Suprapubic skin (tissue), 4 donors: ENCODE measurements at places on chromosomes 1 and 21. TPM values are rescaled to one million over a fixed set of nuclear protein-coding genes. Genes with fewer than 3 reads are reported as not detected.

Gene TMEM269
- not detected for total RNA-seq

Gene CASQ2
- 3.6 TPM for total RNA-seq

Gene GALNT2
- total RNA-seq: 40.2 TPM

Gene CR1L
- not detected for total RNA-seq

Gene SLC50A1
- total RNA-seq: 27.9 TPM

DNA sequence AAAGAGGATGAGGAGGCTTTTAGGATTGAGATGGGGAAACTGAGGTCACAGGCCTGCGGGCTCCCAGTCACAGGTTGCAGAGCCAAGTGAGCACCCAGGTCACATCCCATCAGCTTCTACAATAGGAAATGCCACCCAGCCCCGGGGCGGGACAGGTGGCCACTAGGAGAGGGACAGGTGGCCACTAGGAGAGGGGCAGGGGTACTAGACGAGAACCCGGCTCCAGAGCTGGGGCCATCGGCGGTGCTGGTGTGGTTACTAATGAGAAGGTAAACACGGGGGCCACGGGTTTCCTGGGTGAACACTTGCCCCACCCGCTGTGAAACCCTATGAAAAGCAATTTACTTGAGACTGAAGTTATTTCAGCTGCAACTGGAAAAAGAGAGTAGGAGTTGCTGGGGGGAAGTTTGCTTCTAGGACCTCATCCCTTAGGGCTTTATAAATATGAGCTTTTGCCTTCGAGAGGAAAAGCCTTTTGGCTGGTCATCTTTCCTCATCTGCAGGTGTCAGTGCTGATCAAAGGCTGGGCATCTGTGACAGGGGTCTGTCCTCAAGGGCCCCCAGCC is 52.5 kb downstream of the MRPL37 start:
- peaks cover 25% of the 10 kb centered on the region for H3K36me3 ChIP-seq
- no peak overlapping the region for H3K27ac ChIP-seq
- peaks cover 29% of the 10 kb centered on the region for H3K4me1 ChIP-seq
- DNase-seq: no peak
- H3K4me3 ChIP-seq: no peak overlapping the region

DNA sequence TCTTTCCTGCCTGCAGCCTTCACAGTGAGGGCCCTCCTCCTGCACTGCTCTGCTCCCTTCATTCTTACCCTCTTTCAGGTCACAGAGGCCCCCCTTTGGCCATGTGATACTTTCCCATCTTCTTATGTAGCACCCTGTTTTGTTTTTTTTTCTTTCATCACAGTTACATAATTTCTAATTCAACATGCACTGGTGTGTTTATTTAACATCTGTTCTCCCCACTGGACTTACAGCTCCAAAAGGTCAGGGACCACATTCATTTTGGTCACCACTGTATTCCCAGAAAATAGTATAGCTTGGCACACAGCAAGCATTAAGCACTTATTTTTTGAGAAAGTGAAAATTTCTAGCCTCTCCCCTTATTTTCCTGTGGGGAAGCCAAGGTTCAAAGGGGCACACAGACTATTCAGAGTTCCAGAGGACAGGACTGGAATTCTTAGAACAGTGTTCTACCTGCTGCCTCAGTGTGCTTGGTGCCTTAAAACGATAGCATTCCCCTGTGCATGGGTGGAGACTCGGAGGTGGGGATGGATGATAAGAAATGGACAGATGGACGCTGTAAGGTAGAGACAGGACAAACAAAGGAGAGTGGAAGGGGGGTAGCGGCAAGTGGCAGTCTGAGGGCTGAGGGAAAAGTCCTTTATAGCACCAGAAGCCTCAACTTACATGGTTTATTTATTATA is 5.3 kb downstream of the DENND2D start:
- H3K27ac ChIP-seq: no peak overlapping the region
- H3K36me3 ChIP-seq: peaks cover 13% of the 10 kb centered on the region
- no peak overlapping the region for H3K4me3 ChIP-seq
- no peak for DNase-seq
- peaks cover 53% of the 10 kb centered on the region for H3K4me1 ChIP-seq

Gene ADORA3
- not detected for total RNA-seq

DNA sequence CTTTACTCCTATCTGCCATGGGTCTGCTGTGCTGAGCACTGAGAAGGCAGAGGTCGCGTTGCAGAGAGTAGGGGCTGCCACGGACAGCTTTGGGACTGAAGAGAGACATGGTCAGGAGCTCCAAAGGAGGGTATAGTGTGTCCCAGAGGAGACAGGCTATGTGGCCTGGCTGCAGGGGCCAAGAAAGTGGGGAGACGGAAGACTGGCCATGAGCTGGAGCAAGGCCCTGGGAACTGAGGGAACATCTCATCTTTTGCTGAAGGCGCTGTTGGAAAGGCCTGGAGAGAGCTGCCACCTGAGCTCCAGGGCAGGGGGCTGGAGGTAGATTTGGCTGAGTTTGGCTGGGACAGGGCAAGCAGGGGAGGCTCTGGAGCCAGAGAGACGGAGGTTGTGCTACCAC is 55.8 kb upstream of the AJAP1 start:
- H3K4me1 ChIP-seq: no peaks in the 10 kb centered on the region
- H3K36me3 ChIP-seq: no peaks in the 10 kb centered on the region
- no peak overlapping the region for H3K27ac ChIP-seq

GRCh38 chr1:160672789-160673695 is 26.2 kb upstream of the SLAMF1 start:
- peaks cover 10% of the 10 kb centered on the region for H3K4me1 ChIP-seq
- DNase-seq: no peak
- no peak overlapping the region for H3K27ac ChIP-seq

DNA sequence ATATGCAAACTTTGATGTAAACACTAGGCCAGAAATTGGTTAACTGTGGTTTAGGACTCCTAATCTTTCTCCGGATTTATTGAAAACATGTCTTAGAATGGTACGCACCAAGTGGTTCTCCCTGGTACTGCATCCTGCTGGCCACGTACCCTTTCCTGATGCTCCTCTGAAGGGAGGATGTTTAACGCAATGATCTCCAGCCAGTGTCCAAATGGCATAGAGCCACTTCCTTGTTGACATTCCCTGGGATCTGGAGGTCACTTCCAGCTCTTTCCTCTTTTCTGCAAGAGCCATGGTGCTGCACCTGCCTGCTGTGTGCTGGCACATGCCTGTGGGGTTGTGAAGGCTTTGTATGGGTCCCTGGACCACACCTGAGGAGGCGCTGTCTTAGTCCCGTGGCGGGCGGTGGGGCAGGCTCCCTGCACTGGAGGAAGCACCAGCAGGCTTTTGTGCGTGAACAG is 53.9 kb downstream of the GALNT2 start:
- no peak for DNase-seq
- H3K27me3 ChIP-seq: no peaks in the 10 kb centered on the region
- peak overlapping the region; percentile 86 for H3K27ac ChIP-seq
- peaks cover 49% of the 10 kb centered on the region for H3K4me1 ChIP-seq
- no peaks in the 10 kb centered on the region for H3K36me3 ChIP-seq
- H3K4me3 ChIP-seq: peak overlapping the region; percentile 17

- H3K4me1 ChIP-seq: no peaks in the 10 kb centered on the region
- H3K27me3 ChIP-seq: peaks cover 12% of the 10 kb centered on the region
- no peaks in the 10 kb centered on the region for H3K36me3 ChIP-seq
- H3K4me3 ChIP-seq: no peak overlapping the region
Measured at GRCh38 chr1:11528611-11529261, 49.8 kb downstream of the DISP3 start.

GRCh38 chr1:217342105-217342504 is 288.8 kb downstream of the GPATCH2 start:
- H3K27me3 ChIP-seq: no peaks in the 10 kb centered on the region
- DNase-seq: no peak
- no peak overlapping the region for H3K4me3 ChIP-seq
- H3K4me1 ChIP-seq: no peaks in the 10 kb centered on the region

- no peaks in the 10 kb centered on the region for H3K36me3 ChIP-seq
- H3K27ac ChIP-seq: no peak overlapping the region
- peaks cover 3% of the 10 kb centered on the region for H3K27me3 ChIP-seq
- no peaks in the 10 kb centered on the region for H3K4me1 ChIP-seq
Measured at GRCh38 chr1:13881385-13882088, 181.5 kb downstream of the PRDM2 start.

DNA sequence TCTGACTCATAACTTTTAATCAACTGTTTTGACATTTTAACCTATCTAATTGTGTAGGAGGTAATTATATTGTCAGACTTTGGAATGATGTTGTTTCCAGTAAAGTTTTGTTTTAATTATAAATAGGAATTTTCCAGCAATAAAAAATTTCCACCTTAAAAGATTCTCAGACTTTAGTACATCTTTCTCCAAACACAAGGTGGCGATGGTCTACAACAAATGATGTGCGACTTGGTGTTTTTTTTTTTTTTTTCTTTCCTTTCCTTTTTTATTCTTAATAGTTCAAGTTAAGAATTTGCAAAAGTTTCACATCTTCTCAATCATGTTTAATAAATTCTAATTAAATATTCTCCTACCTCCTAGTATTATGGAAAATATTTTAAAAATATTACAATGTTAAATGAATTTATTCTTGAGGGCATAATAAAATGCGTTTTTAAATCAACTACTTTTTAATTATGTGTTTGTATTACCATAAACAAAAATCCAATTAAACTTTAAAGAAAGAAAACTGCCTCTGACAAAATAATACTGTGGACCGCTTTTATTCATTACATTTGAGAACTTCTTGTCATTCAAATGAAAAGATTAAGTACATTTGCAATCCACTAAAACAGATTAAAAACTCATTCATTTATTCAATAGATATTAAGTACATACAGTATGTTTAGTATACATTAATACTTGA is 4.4 kb upstream of the ADAMTS1 start:
- no peaks in the 10 kb centered on the region for H3K27me3 ChIP-seq
- no peak overlapping the region for H3K27ac ChIP-seq
- H3K36me3 ChIP-seq: no peaks in the 10 kb centered on the region
- H3K4me3 ChIP-seq: no peak overlapping the region
- H3K4me1 ChIP-seq: peaks cover 20% of the 10 kb centered on the region
- no peak for DNase-seq

Gene TBX15
- total RNA-seq: 3.3 TPM

Gene NR1I3
- total RNA-seq: not detected

Gene CHI3L1
- total RNA-seq: 122 TPM

Gene FBLIM1
- 43.0 TPM for total RNA-seq

Gene ATAD3C
- 0.45 TPM for total RNA-seq

GRCh38 chr1:6488602-6489382 is 2.7 kb downstream of the PLEKHG5 start:
- no peak for DNase-seq
- H3K27ac ChIP-seq: peak overlapping the region; percentile 80
- peak overlapping the region; percentile 55 for H3K4me3 ChIP-seq
- H3K27me3 ChIP-seq: peaks cover 16% of the 10 kb centered on the region
- no peaks in the 10 kb centered on the region for H3K36me3 ChIP-seq

DNA sequence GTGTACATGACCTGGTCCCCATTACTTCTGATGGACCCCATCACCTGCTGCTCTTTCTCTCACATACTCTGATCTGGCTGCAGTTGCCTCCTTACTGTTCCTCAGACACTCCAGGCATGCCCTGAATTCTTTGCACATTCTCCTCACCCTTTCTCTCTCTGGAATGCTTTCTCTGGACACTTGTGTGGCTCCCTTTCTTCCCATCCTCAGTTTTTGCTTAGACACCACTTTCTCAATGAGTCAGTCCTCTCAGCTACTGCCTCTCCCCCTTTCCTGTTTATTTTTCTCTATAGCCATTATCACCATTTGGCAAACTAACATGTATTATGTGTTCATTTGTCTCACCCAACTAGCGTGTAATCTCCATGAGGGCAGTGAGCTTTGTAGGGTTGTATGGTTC is 28.1 kb downstream of the PLXNA2 start:
- H3K4me1 ChIP-seq: peaks cover 45% of the 10 kb centered on the region
- H3K27ac ChIP-seq: no peak overlapping the region
- no peak for DNase-seq
- no peaks in the 10 kb centered on the region for H3K27me3 ChIP-seq
- H3K36me3 ChIP-seq: peaks cover 27% of the 10 kb centered on the region
- H3K4me3 ChIP-seq: no peak overlapping the region

- no peak overlapping the region for H3K4me3 ChIP-seq
- no peak for DNase-seq
- no peak overlapping the region for H3K27ac ChIP-seq
- H3K27me3 ChIP-seq: peaks cover 36% of the 10 kb centered on the region
Measured at GRCh38 chr1:231192620-231193163, 30.8 kb downstream of the TRIM67 start.

Gene BTBD8
- total RNA-seq: 7.2 TPM

Gene RORC
- total RNA-seq: 49.2 TPM

- peaks cover 5% of the 10 kb centered on the region for H3K4me1 ChIP-seq
- no peak overlapping the region for H3K4me3 ChIP-seq
- H3K36me3 ChIP-seq: no peaks in the 10 kb centered on the region
- H3K27me3 ChIP-seq: peaks cover 47% of the 10 kb centered on the region
- DNase-seq: no peak
Measured at GRCh38 chr21:37921091-37921490, 4.8 kb upstream of the KCNJ6 start.

Gene SLC41A1
- total RNA-seq: 16.1 TPM

- no peak overlapping the region for H3K27ac ChIP-seq
- DNase-seq: no peak
- peaks cover 36% of the 10 kb centered on the region for H3K4me1 ChIP-seq
- no peaks in the 10 kb centered on the region for H3K36me3 ChIP-seq
Measured at GRCh38 chr1:31957701-31958674, 19.8 kb upstream of the PTP4A2 start.

Gene RNF11
- 80.8 TPM for total RNA-seq

DNA sequence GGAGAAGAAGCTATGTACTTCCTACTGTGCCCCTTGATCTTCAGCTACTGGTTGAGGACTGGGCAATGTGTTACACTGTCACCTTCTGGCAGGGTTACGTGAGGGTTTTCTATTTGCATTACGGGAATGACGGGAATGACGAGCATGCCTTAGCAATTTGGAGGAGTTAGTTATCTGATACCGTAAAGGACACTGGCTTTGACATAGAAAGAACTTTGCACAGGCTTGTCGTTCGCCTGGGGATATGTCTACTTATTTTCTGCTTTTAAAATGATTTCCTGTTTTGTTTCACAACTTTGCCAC is 19.8 kb upstream of the ACBD6 start:
- no peak for DNase-seq
- H3K27me3 ChIP-seq: no peaks in the 10 kb centered on the region
- H3K4me3 ChIP-seq: no peak overlapping the region
- no peaks in the 10 kb centered on the region for H3K36me3 ChIP-seq
- H3K4me1 ChIP-seq: peaks cover 9% of the 10 kb centered on the region

DNA sequence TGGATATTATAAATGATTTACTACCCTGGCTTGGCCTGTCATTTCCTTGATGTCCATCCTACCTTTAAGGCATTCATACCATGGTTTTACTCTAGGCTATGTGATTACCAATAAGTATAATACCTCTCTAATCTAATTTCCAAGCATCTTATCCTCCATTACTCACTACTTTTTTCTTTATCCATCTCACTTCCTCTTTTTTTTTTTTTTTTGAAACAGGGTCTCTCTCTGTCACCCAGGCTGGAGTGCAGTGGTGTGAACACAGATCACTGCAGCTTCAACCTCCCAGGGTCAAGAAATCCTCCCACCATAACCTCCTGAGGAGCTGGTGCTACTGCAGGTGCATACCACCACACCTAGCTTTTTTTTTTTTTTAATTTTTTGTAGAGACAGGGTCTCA is 39.9 kb downstream of the INKA2 start:
- no peak overlapping the region for H3K4me3 ChIP-seq
- H3K27ac ChIP-seq: no peak overlapping the region
- H3K4me1 ChIP-seq: no peaks in the 10 kb centered on the region
- DNase-seq: no peak
